ENCODE measurements at places on chromosomes 13 and 19. TPM values are rescaled to one million over a fixed set of nuclear protein-coding genes. Genes with fewer than 3 reads are reported as not detected.

SWSAP1 gene
- total RNA-seq: 3.3 TPM

ZNF98 gene
- total RNA-seq: not detected

ZNF543 gene
- total RNA-seq: 12.5 TPM

ZNF132 gene
- 7.3 TPM for total RNA-seq

NOVA2 gene
- total RNA-seq: not detected

PLVAP gene
- total RNA-seq: not detected

ZNF681 gene
- 5.8 TPM for total RNA-seq

EPSTI1 gene
- total RNA-seq: 84.9 TPM

ALOX5AP gene
- 61.3 TPM for total RNA-seq

ADAT3 gene
- total RNA-seq: 9.3 TPM

ZNF583 gene
- 8.5 TPM for total RNA-seq

CEACAM5 gene
- not detected for total RNA-seq

RDH8 gene
- total RNA-seq: not detected

PRTN3 gene
- total RNA-seq: not detected

LILRB2 gene
- 0.55 TPM for total RNA-seq

TNFSF9 gene
- 3.7 TPM for total RNA-seq

IRS2 gene
- total RNA-seq: 5.5 TPM

MCEMP1 gene
- total RNA-seq: not detected

GPR12 gene
- not detected for total RNA-seq

KCNRG gene
- 0.22 TPM for total RNA-seq

ZNF112 gene
- total RNA-seq: 0.28 TPM

DMPK gene
- 32.2 TPM for total RNA-seq

ERCC2 gene
- 28.2 TPM for total RNA-seq

TMPRSS9 gene
- total RNA-seq: not detected

GARIN5A gene
- 0.57 TPM for total RNA-seq

VSTM2B gene
- not detected for total RNA-seq

ANGPTL4 gene
- total RNA-seq: not detected

SPC24 gene
- total RNA-seq: 65.4 TPM
